GM13977 (cell line): ENCODE measurements at places on chromosomes 2 and 18.

- DNase-seq, result no peak
Measured at GRCh38 chr2:187478719-187479118, 30.7 kb upstream of the CALCRL start.

DNA sequence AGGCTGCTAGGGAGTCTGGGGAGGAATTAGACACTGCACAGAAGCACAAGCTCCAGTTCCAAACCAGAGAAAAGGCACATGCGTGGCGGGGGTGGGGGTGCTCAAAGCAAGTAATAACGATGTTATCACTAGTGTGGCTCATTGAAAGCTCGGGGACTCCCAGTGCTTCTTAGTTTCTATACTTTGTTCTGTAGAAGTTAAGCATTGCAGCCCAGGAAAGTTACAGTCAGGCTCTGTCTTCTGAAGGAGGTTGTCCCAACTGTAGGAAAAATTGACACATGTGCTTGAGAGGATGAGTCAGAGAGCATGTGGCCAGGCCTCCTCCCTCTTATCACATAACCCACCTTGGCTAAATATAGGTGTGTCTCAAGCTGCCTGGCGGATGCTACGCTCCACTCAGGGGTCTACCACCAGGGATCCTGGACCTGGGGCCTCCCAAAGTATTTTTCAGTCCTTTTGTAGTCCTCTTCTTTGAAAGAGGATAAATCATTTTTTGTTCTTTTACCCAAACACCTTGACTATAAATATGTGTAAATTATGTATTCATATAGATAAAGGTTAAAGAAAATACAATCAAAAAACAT, 3.8 kb downstream of the GALNT5 start:
- DNase-seq, result no peak

DNA sequence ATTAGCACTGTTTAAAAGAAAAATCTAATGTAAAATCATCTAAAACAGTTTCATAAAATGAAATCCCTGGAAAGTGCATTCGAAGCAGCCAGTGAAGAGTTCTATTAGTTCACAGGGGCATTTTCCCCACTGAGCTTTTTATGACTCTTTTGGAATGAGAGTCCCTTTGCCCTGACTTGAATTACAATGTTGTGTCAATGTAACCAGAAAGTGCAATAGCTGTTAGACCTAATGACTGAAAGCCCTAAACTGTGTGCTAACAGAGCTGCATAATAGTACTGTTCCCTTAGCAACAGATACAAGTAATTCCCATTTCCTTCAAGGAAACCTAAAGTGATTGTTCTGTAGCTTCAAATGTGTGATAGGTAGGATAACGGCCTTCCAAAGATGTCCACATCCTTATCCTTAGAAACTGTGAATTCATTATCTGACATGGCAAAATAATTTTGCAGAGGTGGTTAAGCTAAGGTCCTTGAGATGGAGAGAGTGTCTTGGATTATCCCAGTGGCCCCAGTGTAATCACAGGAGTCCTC, 134.4 kb downstream of the L3MBTL4 start:
- no peak for DNase-seq

GRCh38 chr18:78739115-78739514, 240.5 kb upstream of the SALL3 start:
- no peak for DNase-seq

DNA sequence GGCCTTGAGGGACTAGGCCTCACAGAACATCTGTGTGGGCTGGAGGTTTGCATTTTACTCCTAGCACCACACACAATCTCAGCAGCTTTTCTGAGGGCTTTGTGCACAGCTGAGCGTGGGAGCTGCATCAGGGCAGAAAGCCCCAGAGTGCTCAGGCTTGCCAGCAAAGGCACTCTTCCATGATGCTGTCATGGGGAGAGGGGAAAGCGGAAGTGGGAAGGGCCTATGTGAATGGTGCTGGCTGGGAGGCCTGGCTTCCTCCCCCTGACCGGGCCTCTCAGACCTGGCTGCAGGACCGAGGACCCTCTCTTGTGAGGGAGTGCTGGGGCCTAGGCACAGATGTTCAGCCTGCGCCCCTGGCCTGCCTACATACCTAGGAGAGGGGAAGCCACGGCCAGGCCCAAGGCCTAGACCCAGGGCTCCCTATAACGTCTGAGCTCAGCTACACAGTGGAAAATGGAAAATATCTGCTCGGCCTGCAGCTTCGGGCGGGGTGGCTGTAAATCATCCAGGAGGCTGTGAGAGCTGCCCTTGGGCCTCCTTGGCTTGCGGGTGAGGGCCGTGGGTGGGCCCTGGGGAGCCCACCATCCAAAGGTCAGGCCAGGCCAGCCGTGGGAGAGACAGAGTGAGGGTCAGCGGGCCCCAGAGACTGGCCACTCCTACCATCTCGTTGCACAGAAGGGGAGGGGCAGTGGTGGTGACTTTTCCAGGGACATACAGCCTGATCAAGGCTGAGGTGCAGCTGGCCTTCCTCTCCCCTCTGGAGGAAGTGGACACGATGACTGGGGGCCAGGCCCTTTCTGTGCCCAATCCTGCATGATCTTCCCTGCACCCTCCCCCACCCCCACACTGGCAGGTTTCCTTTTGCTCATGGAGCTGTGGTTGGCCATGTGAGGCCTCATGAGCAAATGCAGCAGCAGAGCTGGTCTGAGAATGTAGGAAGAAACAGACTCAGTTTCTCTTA, 22.8 kb downstream of the GLI2 start:
- no peak for DNase-seq

DNA sequence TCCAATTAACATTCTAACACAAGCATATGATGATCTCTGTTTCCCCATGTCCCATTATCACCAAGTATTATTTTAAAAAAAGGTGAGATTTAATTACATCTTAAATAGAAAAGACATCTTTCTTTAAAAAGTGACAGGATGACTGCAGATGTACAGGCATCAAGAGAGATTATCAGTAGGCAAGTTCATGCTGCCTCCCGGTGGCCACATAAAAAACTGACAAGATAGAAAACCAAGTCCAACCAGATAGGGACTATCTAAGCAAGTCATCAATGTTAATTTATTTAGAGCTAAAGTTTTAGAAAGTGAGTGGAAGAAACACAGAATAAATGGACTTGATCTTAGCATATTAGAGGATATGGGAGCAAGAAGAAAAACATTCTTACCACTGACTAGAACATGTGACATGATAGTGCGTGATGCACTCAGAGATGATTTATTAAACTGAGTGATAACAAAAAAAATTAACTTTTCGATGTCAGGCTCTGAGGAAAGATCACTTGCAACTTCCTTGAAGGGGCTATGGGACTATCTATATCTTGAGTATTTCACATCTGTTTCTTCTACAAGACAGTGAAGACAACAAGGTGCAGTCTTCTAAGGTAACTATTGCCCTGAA, 5.4 kb upstream of the TDRD15 start:
- DNase-seq, result peak; percentile 32

- no peak for DNase-seq
Measured at GRCh38 chr2:216578325-216578724, 54.9 kb upstream of the IGFBP2 start.
